GM13977 (cell line): ENCODE measurements at places on chromosomes 7 and 10.

GRCh38 chr10:33843379-33843778 is 508.9 kb upstream of the NRP1 start:
- DNase-seq = no peak

- DNase-seq = no peak
Measured at GRCh38 chr10:5945561-5946418, 31.6 kb downstream of the IL15RA start.

DNA sequence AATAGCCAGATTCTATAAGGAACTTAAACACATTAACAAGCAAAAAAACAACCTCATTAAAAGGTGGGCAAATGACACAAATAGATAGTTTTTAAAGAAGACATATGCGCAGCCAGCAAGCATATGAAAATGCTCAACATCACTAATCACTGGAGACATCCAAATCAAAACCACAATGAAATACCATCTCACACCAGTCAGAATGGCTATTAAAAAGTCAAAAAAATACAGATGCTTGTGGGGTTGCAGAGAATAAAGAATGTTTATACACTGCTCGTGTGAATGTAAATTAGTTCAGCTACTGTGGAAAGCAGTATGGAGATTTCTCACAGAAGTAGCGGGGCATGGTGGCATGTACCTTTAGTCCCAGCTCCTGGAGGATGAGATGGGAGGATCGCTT is 164.0 kb downstream of the CHRM2 start:
- no peak for DNase-seq

DNA sequence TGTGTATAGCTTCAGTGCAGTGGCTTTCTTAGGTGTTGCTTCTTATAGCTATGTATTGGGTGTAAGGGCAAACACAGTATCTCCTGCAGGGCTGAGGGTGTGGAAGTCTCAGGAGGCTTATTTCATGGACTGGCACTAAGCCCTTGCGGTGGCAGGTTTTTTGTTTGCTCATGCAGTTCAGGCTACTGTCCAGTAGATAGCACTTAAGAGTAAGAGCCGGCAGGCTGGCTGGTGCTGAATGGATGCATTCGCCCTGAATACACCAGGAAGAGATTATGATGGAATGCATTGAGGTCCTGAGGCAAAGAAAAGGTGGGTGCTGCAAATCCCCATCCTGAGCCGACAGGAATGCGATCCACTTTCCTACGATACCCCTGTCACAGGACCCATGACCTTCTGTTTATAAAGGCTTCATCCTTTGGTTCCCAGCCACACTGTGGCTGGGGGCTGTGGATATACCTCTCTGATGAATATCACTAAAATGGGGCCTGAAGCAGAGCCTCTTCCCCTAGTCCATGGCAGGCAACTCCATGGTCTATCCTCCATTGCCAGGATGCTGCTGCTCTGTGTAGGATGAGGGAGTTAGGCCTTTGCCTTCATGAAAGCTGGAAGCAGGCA is 44.9 kb downstream of the ANXA8 start:
- no peak for DNase-seq

DNA sequence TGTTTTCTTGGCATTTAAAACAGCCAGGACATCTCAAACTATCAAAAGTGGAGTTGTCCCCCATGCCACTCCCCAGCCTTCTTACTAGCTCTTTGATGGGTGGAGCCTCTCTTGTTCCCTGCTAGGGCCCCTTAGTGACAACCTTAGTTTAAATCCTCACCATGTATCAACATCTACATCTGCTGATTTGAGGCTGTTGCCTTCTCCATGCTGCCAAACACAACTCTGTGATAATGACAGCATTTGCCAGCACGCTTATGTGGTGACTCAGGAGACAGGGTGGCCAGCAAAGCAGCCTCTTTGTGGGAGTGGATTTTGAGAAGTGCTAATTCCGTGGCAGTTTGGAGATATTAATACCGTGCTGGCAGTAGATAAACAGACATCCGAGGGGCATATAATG is 145.4 kb downstream of the LRRC4 start:
- no peak for DNase-seq

DNA sequence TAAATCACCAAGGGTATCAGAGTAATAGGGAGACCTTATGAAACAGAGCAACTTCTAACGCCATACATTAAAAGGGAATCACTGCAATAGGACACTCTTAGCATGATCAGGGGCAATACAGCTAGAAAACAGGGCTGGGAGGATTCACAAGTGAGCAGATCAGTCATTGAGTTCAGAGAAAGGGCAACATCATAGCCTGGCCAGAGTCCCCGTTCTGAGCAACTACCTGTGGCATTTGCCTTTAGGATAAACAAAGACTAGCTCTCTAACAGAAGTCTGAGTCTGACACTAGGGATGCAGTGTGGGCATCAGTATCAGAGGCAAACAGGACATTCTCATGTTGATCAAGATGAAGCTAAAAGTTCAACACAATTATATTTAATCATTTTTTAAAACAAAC is 297.9 kb downstream of the DGKB start:
- no peak for DNase-seq

DNA sequence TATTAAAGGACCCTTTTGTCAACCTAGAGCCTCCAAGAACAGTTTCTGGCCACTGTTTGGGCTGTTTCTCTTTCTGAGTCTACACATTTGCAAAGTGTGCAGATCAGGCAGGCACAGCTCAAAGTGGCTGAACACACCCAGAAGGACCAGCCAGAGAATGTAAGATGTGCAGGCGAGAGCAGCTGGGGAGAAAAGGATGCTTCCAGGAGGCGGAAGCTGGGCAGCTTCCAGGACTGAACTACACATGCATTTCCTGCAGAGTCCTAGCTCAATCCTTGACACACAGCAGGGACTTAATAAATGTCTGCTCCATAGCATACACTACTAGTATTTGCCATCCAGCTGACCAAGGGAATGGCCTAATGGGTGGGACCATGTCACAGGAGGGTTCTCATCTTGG is 70.9 kb downstream of the CTBP2 start:
- DNase-seq = no peak

DNA sequence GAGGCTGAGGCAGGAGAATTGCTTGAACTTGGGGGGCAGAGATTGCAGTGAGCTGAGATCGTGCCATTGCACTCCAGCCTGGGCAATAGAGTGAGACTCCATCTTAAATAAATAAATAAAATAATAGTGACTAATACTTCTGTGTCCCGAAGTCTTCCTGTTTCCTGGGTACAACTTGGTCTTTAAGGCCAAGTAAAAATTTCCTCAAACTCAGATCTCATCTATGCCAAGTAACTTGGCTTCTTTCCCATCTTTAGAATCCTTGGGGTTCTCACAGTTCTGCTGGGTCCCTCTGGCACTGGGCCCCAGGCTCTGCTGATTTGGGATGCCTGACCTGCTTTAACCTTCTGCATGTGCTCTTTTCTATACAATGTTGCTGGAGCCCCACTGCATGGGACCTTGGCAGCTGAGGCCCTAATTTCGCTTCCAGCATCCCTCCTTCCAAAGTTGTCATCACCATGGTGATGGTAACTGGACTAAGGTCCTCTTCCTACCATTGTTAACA is 22.7 kb upstream of the AKR1B10 start:
- no peak for DNase-seq

DNA sequence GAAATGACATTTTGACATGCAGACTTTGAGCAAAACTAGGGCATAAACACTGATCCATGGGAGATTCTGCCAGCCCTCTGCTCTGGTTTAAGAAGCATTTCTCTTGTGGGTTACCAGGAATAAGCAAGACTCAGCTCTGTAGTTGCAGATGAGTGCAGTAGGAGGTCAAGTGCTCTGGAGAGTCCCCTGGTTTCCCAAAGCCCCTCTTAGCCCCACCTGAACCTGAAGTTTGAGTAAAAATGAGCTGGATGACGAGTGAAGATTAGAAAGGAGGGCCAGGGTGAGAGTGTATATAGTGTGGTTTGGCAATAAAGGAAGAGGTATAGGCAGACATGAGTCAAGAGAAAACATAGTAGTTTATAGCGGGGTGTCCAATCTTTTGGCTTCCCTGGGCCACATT is 220.3 kb downstream of the ARL4A start:
- no peak for DNase-seq

DNA sequence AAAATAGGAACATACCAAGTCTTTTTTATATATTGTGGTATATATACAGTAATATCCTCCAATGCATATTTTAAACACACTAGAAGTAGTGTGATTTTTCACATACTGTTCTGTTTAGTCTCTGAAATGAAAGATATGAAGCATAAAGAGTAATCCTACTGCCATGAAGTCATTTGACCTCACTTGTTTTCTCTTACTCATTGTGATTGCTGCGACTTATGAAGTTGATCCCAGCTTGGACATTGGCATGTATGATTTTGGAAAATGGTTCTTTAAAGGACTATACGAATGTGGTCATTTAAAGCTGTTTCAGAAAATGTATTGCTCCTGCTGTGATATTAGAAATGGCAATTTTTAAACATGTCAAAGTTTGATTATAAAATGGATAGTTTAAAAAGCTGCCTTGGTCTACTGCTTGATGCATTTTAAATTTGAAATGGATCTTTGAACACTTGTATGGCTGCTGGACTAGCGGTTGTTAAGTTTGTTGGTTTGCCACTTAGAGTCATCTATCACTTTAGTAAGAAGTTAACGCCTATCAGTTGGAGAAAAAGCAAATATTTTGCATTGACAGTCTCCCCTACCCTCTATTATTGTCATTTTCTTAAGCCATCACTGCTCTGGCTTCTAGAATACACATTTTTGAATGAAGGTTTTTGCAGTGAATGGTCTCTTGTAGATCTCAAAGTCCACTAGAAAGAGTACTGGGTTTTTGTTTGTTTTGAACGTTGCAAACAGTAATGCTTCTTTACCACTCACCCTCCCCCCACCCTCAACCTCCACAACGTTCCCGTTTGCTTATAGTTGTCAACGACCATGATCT is 881 bp upstream of the PCGF5 start:
- no peak for DNase-seq

GRCh38 chr10:103804871-103805270 is 50.5 kb downstream of the SH3PXD2A start:
- no peak for DNase-seq

DNA sequence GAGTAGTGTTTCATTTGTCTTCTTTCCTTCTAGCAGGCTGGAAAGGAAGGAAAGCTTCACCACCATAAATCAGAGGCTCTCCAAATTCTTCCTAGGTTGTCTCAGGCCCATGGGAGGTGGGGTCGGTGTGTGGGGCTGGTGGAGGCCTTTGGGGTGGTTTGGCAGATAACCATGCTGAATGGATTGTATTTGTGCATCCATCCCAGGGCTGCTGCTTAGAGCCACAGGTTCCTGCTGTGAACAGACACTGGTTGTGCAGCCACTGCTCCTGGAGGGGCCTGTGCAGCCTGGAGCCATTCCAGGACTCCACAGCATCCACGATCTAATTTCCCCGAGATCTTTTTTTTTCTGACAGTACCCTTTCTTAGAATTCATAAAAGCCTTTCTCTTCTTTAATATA is 741.8 kb downstream of the SUGCT start:
- no peak for DNase-seq

DNA sequence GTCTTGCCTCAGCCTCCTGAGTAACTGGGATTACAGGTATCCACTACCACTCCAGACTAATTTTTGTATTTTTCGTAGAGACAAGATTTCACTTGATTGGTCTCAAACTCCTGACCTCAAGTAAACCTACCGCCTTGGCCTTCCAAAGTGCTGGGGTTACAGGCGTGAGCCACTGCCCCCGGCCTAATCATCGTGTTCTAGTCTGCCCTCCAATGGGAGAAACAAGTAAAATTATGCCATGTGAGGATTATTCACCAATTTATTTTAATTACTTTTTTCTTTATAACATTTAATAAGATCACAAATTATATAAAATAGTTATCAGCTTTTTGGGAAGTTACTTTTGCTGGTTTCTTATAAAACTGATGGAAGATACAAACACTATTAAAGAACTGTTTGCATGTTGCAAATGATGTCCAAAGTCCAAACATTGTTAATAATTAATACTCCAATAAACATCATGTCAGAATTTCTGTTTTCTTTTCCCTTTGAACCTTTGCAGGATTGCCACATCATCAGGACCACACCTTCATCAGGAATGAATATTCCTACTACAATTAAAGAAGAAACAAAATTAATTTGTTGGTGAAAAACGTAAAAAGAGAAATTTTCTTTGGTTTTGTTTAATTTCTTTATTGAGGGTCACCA is 786 bp upstream of the AKR1C4 start:
- no peak for DNase-seq

DNA sequence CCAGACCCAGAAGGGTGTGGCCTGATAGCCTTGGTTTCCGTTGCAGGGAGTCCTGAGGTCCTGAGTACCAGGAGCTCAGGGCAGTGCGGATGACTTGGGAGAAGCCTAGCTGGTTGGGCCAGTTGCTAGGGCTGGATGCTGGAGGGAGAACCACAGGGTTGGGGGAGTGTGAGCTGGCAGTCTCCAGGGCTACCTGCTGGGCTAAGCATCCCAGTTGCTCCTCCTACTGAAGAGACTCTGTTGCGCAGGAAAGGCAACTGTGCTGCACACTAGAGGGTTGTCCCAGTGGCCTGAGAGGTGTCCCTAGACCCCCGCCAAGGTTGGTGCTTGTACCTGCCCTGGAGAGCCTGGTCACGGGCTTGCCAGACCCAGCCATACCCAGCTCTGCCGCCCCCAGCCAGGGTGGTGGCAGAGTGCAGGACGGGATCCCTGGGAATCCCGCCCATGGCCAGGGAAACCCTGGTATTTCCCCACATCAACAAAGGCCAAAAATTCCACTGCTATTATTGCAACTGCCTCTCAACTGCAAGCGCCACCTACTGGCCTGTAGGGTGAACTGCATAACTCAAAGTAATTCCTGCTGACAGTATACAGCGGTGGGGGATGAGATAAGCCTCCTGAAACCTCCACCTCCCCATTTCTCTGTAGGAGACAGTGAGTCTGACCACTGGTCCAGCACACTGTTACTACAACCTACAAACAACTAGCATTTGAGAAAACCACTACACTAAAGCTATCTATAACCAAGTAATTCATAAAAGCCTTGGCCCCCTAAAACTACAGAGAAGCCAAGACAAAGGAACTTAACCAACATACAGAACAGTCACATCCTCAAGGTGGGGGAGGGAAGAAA is 67.6 kb upstream of the DDC start:
- DNase-seq = peak; percentile 55

DNA sequence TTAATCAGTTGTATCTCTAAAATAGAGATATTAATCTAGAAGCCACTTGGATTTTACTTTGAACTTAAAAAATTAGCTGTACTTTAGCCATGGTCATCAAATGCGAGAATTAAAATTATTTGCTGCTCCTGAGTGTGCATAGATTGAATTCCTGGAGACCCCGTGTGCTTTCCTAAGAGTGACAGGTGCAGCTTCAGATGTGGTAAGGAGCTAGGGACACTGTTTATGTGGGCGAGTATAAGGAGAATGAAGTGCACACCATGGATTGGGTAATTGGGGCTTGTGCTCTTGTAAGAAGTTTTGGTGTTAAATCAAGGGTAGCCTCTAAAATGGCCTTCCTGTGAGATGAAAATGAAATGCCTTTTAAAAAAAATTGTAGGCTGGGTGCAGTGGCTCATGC is 9.8 kb downstream of the PLCE1 start:
- DNase-seq = no peak

DNA sequence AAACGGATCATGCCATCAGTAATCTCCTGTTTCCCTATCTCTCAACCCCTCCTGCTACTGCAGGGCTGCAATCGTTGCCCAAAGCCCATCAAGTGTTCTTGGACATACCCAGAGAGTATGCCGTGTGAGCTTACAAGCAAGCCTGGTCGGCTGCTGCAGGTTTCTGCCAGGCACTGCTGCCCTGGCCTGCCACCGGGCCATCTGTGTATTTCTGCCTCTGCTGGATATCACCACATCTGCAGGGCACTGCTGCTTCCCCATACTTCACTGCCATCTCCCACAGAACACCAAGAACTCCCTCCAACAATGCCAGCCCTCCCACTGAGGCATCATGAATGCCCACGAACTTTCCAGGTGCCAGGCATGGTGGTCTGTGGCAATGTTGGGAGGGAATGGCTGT is 138.2 kb upstream of the SORCS3 start:
- DNase-seq = no peak

- DNase-seq = no peak
Measured at GRCh38 chr7:34949361-34949760, 87.9 kb downstream of the DPY19L1 start.
